ENCODE measurements at places on chromosomes 1 and 21. TPM values are rescaled to one million over a fixed set of nuclear protein-coding genes. Genes with fewer than 3 reads are reported as not detected.

LENEP gene
- total RNA-seq, result not detected

DNA sequence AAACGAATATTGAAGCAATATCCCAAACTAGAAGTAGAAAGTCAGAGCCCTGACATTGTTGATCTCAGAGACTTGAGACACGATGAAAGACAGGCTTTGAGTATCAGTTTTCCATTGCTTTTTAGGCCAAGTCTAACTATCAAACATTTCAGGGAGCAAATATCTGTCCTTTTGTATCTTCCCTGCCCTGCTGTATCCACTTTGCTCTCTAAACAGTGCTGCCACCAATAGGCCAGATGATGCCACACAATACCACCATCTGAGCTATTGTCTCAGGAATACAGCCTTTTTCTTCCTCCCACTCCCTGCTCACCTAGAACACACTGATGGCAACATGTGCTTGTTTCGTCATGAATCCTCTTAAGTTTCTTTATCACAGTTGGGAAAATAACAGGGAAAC lies 62.6 kb upstream of the SPAG17 start:
- DNase-seq, result no peak

GRCh38 chr1:94946886-94947285 lies 20.0 kb upstream of the CNN3 start:
- no peak for DNase-seq

GRCh38 chr1:205766038-205766437 lies 9.2 kb downstream of the RAB29 start:
- DNase-seq, result no peak

SLC25A34 gene
- 1.1 TPM for total RNA-seq

DNA sequence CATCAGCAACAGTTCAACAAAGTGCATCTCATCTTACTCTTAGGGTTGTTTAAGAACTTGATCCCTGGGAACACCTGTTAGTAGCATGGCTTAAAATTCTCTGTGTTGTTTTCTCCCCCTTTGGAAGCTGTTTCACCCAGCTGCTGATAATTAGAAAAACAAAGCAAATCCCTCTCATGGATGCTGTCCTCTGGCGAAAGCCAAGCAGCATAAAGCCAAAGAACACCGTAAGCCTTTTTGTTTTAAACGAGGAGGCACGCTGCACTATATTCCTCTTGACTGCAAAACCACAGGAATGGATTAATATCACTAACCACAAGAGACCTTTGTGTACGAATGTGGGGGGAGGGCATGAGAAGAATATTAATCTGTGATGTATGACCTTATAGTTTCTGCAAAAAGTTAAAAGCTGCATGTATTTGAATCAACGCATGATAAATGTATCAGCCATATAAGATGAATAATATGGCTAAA lies 923.2 kb downstream of the LTN1 start:
- no peak for DNase-seq

S100A7A gene
- total RNA-seq, result not detected

- DNase-seq, result no peak
Observed at GRCh38 chr1:9440763-9441194, 98.5 kb upstream of the SLC25A33 start.

BRDT gene
- 16.2 TPM for total RNA-seq

RAD54L gene
- 8.4 TPM for total RNA-seq

Measured in prostate gland (tissue), 2 donors.